ENCODE measurements at places on chromosomes 6 and 20.

- no peak for DNase-seq
Measured at GRCh38 chr20:504632-505075, 38.9 kb downstream of the CSNK2A1 start.

DNA sequence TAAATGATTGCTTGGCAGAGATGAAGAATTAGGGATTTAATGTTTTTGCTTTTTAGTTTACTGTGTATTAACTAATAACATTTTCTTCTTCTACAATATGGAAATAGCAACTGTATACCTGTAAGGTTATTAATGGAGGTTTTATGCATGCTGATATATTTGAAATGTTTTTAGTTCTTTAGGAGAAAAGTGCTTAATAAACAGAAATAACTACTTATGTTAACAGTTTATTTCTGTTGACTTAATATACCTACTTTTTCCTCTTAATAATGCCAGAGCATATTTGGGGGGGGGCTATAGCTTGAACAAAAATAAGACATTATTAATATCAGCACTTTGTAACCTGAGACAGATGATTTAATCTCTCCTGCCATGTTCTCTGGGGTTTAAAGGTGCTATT, 33.6 kb downstream of the PLCB4 start:
- no peak for DNase-seq

DNA sequence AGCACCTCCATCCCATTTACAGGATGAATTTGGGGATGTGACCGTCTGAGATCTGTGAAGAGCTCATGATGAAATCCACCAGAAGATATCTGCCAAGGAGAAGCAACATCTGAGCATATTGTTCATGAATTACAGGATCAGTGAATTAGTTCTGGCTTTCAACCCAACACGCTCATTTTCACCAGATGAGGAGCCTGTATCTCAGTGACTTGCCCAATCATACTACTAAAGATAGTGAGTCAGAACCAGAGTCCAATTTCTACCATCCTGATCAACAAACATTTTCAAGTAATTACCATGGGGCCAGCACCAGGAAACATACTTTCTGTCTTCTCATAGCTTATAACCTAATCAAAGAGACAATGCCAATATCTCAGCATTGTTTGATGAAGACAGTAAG, 116.6 kb downstream of the ZDHHC14 start:
- DNase-seq, result no peak

DNA sequence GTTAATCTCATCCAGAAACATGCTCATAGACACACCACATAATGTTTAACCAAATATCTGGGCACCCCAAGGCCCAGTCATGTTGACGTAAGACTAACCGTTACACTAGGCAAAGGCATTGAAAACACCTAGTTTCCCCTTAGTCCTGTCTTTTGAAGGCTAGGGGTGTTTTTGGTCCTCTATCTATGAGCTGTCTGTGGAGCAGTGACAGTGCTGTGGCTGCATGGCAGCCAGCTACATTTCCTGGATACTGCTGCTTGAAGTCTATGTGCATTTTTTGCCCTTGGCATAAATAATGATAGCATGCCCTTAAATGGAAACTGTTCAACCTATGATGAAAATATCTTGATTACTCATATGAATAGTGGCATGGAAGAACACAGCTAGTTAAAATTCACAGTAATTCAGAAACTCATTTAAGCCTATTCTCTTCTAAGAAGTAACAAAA, 18.6 kb downstream of the FARS2 start:
- peak; percentile 15 for DNase-seq

DNA sequence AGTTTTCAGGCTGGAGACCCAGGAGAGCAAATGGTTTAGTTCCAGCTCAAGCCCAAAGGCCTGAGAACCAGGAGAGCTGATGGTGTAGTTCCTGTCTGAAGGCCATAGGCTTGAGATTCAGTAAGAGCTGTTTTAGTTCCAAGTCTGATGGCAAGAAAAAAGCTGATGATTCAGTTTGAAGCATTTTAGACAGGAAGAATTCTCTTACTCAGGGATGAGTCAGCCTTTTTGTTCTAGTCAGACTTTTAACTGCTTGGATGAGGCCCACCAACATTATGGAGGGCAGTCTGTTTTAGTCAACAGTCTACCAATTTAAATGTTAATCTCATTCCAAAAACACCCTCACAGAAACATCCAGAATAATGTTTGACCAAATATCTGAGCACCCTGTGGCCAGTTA, 2.5 kb downstream of the ZSCAN26 start:
- peak; percentile 91 for DNase-seq

DNA sequence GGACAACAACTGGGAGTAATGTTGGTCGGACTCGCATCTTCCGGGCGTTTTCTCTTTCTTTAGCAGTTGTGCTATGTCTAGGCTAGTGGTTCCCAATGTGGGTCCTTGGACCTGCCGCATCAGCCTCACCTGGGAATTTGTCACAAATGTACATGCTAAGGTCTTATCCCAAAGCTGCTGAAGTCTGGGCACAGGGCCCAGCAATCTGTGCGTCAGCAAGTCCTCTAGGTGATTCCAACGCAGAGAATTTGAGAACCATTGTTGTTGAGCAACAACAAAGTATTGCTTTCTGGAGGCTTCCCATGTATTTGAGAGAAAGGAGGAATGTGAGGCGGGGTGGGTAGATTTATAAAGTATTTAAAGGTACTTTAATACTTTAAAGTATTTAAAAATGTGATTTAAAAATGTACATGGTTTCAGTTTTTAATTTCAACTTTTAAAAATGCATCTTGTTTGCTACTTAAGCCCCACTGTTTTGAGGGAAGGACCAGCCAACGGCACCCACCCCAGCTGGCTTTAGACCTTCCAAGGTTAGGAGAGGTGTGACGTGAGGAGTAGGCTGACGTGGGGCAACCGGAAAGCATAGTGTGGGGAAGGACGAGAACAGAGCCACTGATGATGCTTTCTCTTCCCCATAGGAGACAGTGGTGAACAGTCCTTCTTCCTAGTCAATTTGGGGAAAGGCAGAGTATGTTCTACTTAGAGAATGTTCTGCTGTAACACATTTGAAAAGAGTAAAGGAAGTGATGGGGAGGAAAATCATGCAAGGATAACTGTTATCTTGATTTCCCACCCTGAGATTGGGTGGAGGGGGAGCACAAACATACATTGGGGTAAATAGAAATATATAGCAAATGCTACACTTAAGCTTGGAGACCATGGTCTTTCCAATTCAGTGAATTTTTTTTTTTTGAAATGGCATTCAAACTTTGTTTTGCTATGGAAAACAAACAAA, 4.3 kb downstream of the UST start:
- DNase-seq, result peak; percentile 83

- DNase-seq, result no peak
Measured at GRCh38 chr6:87767478-87767877, 65.4 kb upstream of the AKIRIN2 start.

GRCh38 chr6:130027948-130028347, 9.6 kb downstream of the L3MBTL3 start:
- DNase-seq, result no peak
